OCI-LY7 (cell line): ENCODE measurements at places on chromosomes 3 and 15. TPM values are rescaled to one million over a fixed set of nuclear protein-coding genes. Genes with fewer than 3 reads are reported as not detected.

DNA sequence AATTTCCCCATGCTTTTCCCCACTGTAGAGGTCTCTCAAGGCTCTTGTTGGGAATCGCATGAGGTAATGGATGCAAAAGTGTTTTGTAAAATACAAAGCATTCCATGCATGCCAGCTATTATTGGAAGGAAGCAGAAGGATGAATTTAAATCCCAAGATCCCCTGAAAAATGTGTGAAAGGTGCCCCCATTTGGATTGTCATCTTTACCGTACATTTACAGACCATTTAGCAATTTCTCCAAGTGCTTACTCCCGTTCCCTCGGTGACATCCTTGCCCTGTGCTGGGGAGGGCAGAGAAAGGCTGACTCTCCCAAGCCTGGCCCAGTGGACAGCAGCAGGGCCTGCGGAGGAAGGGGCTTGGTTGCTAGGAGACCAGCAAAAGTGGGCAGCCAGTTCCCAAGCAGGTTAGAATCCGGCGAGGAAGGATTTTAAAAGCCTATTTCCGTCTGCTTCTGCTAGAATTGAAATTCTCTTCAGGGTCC is 31.1 kb upstream of the NEO1 start:
- DNase-seq: no peak

DNA sequence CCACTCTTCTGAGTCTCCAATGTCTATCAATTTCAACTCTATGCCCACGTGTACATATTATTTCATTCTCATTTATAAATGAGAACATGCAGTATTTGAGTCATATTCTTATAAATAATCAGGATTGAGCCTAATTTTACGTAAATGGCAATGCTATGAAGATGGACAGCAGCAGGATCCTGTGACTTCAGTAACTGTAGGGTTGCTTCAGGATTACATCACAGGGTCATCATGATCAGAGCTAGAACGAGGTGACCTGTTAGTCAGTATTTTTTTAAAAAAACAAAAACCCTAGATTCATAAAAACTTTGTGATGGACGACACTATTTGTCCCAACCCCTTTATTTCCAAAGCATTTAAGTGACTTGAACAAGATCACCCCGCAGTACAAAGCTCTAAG is 21.8 kb downstream of the SHC4 start:
- DNase-seq: no peak

- no peak for DNase-seq
These were observed 572.4 kb upstream of the PPP2R3A start for GRCh38 chr3:135393159-135393558.

The TOPBP1 gene
- total RNA-seq: 131 and 137 TPM in 2 replicates
